ENCODE measurements at places on chromosomes 2 and 18. TPM values are rescaled to one million over a fixed set of nuclear protein-coding genes. Genes with fewer than 3 reads are reported as not detected.
A peak's percentile ranks its signal among the peaks of the same experiment; 100 is the strongest.

DNA sequence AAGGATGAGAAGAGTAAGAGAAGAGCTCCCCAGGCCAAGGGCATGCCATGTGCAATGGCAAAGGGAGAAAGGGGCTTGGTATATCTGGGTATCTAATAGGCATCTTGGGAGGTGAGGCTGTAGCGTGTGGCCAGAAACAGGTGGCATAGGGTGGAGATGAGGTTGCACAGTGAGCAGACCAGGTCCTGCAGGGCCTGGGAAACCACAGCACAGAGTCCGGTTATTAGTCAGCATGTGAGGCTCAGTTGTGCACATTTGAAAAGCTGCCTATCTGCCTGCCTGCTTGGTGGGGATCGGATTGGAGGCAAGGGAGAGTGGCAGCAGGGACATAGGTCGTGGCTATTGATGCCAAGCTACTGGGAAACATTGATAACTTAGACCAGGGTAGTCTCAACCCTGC lies 190.6 kb downstream of the TPGS2 start:
- no peak for DNase-seq

DNA sequence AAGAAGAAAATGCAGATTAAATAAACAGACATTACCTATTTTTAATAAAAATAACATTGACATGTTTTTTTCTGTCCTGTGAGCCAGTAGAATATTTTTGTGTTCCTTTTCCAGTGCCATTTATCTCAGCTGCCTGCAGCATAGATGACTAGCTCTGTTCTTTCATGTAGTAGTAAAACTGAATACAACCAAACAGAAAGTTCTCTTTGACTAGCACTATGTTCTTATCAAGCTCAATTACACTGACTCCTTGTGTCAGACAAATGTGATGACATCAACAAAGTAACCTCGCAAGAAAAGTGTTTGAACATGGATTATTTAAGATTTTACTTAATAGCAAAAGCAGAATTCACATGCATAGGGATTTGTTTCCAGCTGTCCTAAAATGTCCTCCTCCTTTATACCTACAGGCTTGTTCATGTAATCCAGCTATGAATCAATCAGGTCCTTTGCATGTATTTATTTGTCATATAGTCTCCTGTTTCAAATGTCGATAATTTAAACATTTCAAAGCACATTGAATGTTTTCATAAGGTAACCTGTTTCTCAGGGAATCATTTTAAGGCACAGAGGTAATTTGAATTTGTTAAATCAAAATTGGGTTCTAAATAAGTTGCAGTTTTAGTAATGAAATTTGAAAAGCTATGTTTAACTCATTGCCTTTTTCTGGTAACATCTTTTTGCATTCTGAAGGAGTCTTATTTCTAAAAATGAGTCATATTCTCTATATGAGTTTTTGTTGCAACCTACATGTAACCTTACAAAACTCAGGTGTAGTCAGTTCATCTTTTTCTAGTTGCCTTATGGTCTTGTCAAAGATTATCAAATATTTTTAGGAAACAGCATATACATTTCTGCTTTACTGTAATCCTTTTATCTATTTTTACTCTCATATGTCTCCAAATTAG lies 215.3 kb upstream of the GULP1 start:
- DNase-seq = no peak

The LONRF2 gene
- total RNA-seq = 1.4 TPM

The MOCOS gene
- 13.4 TPM for total RNA-seq

GRCh38 chr2:177207101-177207500 lies 5.5 kb upstream of the HNRNPA3 start:
- no peak for DNase-seq

GRCh38 chr2:223069988-223070387 lies 18.0 kb downstream of the KCNE4 start:
- no peak for DNase-seq

The KDSR gene
- 23.7 TPM for total RNA-seq

- DNase-seq = no peak
Measured at GRCh38 chr18:74540652-74541421, 6.5 kb downstream of the CNDP1 start.

DNA sequence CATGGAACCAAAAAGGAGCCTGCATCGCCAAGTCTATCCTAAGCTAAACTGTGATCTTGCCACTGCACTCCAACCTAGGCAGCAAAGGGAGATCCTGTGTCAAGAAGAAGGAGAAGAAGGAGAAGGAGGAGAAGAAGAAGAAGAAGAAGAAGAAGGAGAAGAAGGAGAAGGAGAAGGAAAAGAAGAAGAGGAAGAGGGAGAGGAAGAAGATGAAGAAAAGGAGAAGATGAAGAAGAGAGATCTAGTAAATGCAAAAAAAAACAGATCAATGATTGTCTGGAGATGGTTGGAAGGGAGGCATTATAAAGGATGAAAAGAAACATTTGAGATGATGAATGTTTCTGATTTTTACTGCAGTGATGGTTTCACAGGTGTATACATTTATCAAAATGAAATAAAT lies 1629.0 kb upstream of the PIK3C3 start:
- DNase-seq = no peak

DNA sequence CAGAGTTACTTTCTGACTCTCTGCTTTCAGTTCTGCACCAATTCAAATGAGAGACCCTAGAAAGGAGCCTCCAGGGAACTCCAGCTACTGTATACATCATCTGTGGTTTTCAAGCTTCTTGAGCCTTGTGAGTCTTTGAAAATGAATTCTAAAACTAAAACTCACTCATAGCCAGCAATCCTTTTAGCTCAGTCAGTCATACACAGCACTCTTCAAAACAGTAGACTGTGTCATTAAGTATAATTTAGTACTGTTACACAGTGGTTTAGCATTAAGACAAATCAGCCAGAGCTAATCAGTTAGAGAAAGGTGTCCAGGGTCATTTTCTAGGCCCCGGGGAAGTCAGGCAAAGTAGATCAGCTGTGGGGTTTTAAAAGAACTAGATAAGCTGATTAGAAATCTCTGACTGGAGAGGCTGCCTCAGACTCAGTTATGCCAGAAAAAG lies 322.1 kb upstream of the THUMPD2 start:
- no peak for DNase-seq

- DNase-seq = peak; percentile 58
Measured at GRCh38 chr2:12501469-12502158, 215.1 kb upstream of the TRIB2 start.

DNA sequence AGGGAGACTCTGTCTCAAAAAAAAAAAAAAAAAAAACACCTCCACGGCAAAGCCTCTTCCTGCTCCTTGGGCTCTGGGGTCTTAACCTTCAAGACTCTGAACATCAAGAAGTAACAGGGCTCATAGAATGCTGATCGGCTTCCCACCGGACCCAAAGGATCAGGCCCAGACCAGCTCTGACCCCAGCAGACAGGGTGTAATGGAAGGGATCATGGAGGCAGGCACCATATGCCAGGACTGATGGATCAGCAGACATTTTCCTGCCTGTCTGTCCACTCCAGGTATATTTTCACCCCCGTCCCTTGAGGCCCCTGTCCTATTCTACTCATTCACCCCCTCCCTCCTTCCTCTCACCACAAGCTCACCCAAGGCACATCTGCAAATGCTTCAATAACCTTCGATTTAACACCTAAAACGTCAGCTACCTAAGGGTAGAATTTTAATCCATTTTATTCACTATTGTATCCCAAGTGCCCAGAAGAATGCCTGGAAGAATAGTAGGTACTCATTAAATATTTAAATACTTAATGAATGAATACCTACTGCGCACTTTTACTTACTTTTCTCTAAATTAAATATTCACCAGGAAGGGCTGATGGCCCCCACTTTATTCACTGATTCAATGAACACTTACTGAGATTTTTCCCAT lies 4.6 kb upstream of the SPEG start:
- DNase-seq = no peak

DNA sequence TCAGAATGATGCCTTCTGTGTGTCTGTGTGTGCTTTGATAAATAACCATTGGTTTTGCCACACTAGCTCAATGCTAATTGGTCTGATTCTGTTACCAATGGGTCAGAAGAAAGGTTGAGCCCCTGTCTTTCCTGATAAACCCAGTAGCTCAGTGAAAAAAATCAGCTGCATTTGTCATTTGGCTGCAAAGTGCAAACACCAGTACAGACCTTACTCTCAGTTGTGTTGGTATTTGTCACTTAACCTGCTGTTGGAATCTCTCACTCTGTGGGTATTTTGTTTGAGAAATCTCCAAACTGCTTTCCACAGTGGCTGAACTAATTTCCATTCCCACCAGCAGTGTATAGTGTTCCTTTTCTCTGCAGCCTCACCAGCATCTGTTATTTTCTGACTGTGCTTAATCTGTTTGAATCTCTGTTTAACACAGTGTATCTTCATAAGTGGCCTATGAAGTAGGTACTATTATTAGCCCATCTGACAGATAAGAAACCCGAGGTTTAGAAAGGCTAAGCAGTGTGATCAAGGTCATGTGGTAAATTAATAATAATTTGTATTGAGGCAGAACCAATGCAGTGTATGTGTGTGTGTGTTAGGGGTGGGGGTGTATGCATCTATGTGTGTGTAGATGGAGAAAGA lies 26.7 kb downstream of the LIMS1 start:
- no peak for DNase-seq

GRCh38 chr2:1718339-1719220 lies 25.7 kb downstream of the PXDN start:
- DNase-seq = no peak

DNA sequence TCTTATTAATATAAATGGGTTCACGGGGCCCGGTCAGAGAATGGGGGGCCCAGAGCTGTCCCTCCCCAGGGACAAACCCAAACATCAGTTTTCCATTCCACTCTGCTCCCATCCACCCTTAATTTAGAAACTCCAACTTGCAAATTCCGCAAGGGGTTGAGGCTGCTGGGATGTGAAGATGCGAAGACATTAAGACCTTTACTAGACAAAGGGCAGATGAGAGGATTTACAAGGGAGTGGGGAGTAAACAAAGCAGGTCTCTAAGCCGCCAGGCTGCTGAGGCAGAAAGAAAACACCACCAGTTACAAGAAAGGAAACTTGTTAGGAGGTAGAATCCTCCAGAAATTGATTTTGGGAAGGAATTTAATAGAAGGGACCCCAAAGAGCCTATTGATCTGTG lies 33.1 kb downstream of the MARCO start:
- DNase-seq = no peak

GRCh38 chr2:69733342-69734034 lies 8.4 kb upstream of the ANXA4 start:
- peak; percentile 9 for DNase-seq

GRCh38 chr2:240164586-240164985 lies 24.1 kb upstream of the OTOS start:
- no peak for DNase-seq

The FAHD2A gene
- total RNA-seq = 36.3 TPM

DNA sequence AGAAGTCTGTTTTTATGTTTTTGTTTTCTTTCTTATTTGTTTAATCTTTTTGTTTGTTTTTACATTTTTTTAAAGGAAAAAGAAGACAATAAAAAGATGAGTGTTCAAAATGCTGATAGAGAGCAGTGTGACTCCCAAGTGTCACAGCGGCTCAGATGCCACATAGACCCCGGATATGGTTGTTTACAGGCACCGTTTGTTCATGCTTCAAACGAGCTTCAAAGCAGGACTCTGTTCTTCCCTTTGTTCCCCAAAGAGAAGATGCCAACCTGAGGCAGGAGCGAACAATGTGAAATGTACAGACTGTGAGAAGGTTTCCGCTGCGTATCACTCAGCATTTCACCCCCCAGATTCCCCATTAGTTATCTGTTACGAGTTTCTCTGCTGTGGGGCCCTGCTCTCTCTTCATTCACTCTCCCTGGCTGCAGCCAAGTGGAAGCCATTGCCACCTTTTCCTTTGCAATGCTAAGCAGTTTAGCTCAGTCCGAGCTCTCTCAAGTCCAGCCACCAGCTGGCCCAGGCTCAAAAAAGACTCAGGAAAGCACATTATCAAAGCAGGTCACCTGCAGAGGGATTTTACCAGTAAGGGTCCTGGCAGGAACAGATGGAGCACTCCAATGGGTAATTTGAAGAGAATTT lies 36.4 kb upstream of the PHLPP1 start:
- DNase-seq = no peak

DNA sequence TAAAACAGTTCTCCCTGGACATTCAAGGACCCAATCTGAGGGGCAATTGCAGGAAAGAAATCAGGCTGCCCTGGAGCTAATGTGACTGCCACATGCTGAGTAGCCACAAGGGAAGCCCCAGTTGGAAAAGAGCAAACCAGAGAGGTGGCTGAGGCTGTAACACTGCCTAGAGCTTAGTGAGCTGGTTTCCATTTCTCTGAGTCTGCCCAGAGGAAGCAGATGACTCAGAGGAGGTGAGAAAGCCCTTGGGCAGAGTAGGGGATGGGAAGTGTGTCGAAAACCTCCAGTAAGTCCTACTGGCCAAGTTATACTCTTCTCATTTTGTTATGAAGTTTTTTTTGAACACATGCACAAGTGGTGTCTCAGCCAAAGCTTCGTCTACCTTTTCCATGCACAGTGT lies 753.0 kb downstream of the CNTNAP5 start:
- DNase-seq = peak; percentile 74

DNA sequence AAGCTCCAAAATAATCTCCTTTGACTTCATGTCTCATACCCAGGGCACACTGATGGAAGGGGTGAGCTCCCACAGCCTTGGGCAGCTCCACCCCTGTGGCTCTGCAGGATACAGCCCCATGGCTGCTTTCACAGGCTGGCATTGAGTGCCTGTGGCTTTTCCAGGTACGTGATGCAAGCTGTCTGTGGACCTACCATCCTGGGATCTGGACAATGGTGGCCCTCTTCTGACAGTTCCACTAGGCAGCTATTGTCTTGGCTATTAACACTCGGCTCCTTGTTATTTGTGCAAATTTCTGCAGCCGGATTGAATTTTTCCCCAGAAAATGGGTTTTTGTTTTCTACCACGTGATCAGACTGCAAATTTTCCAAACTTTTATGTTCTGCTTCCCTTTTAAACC lies 634.2 kb downstream of the TSN start:
- DNase-seq = no peak

The NOSTRIN gene
- 0.35 TPM for total RNA-seq

The GREB1L gene
- total RNA-seq = 0.07 TPM

DNA sequence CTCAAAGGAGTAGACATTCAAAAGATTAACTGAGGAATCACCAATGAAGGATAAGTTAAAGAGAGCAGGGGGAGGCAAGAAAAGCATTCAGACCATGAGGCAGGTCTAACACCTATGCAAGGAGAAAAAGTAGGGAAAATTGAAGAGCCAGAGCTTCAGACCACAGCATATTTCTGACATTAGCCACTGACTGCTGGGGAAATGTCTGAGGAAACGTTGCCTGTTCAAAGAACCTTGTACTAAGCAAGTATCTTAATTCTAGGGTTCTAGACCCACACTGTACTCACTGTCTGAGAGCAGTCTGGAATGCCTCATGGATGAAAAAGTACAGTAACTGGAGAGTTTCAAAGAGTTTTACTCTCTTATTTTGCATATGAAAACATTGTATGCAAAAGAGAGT lies 39.5 kb upstream of the TFPI start:
- DNase-seq = no peak

DNA sequence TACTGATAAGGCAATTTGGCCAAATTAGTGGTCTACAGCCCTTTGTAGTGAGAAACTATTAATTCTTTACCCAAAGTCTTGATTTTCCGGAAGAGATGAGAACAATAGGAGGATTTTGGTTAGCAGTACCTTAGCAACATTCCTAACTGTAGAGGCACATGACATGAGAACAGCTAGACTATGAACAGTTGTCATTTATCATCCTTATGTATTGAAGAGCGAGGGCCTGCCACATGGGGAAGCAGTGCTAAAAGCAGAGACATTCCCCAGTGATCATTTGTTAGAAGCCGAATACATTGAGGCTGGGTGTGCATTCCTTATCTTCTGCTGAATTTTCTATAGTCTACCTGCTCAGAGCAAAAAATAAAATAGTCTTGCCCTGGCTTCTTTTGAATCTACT lies 65.2 kb downstream of the RBBP8 start:
- DNase-seq = no peak

The RBKS gene
- 4.6 TPM for total RNA-seq

- DNase-seq = no peak
Measured at GRCh38 chr18:47582093-47582492, 330.6 kb upstream of the SKOR2 start.

- DNase-seq = peak; percentile 78
Measured at GRCh38 chr18:23662309-23663263, at the start of gene ANKRD29. Gene ANKRD29 (minus strand): TSS chr18:23662911. CDS start chr18:23662730, 181 bp downstream.
